T-cell (primary cell): ENCODE measurements at places on chromosomes 16 and 17. TPM values are rescaled to one million over a fixed set of nuclear protein-coding genes. Genes with fewer than 3 reads are reported as not detected.

DNA sequence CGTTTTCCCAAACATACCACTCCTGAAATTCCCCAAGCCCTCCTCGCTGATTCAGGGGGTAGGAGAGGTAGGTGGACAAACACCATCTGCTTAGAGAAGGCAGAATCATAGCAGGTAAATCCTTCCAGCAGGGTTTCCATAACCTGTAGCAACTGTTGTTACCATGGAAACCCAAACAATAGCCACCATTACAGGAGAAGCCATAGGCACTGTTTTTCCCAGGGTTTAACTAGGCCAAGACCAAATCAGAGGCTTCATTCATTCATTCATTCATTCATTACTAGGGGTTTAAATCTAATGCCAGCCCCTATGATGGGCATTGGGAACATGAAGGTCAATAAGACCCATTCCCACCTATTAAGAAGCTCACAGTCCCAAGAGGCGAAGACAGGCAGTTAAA is 25.5 kb upstream of the CIITA start:
- H3K4me3 ChIP-seq = no peak overlapping the region
- H3K27ac ChIP-seq = no peak overlapping the region
- no peaks in the 10 kb centered on the region for H3K27me3 ChIP-seq
- no peaks in the 10 kb centered on the region for H3K36me3 ChIP-seq
- H3K4me1 ChIP-seq = no peaks in the 10 kb centered on the region

DNA sequence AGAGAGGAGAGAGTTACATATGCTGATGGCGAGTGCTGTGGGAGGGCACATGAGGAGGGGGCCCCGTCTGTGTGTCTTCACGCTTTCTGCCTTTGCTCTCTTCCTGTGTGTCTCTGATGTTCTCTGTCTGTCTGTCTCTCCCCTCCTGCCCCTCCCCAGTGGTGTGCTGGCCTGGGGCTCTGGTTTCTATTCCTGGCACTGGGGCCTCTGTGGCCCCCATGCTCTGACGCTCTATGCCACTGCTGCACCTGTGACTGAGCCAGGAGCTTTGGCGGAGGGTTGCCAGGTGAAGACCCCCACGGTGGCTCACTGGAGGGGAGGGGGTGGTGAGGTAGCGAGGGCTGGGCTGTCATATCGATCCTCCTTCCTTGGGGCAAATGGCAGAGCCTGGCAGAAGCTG is 24.6 kb upstream of the BRD7 start:
- no peaks in the 10 kb centered on the region for H3K27me3 ChIP-seq
- H3K4me3 ChIP-seq = no peak overlapping the region
- no peak for DNase-seq

DNA sequence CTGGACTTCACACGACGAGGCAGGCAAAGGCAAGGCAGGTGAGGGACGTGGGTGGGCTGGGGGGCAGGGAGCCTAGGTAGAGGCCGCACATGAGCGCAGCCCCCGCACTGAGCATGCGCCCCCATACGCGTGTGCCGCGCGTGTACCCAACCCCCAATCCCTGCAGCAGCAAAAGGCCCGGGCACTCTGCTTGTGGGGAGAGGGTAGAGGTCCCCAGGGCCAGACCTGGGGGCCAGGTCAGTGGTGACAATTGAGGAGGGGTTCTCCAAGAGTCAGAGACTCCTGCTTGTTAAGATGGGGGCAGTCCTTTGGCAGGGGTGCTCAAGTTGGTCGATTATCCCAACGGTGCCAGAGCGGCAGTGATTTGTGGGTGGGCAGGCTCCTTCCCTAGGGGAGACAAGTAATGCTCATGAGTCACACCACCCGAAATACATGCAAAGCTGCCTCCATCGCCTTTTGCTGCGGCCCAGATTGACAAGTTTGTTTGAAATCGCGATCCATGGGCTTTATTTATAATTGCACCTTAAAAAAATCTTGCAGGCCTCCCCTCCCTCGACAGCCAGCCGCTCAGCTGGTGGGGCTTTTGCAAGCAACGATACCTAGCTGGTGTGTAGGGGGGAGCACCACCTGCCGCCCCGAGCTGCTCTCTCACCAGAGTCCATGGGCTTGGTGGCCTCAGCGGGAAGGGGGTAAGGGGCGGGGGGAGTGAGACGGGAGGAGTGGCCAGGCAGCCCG is 1.1 kb upstream of the GIT1 start:
- H3K27ac ChIP-seq = peak overlapping the region; percentile 60
- peak overlapping the region; percentile 77 for H3K4me3 ChIP-seq
- no peaks in the 10 kb centered on the region for H3K36me3 ChIP-seq
- H3K27me3 ChIP-seq = no peaks in the 10 kb centered on the region
- peaks cover 34% of the 10 kb centered on the region for H3K4me1 ChIP-seq

DNA sequence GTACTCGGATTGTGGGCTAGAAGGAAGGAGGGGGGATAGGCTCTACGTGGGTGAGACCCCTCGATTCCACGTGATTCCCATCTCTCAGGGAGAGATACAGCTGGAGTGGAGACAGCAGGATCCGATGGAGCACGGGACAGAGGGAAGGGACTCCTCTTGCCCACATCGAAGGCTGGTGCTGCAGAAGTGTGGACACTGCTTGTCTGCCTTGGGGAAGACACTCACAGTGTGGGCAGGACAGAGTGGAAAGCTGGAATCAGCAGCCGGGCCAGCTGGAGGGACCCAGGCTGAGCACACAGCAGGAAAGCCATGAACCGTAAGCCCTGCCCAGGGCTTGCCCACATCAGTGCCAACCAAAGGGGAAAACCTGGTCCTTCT is 42.1 kb upstream of the RPH3AL start:
- DNase-seq = no peak
- no peak overlapping the region for H3K4me3 ChIP-seq
- H3K27ac ChIP-seq = no peak overlapping the region

IRX5 gene
- total RNA-seq = not detected
